SIG-M5 (cell line): ENCODE measurements at places on chromosomes 12 and 14.

- DNase-seq: no peak
Measured at GRCh38 chr12:69834147-69834546, 9.1 kb downstream of the MYRFL start.

DNA sequence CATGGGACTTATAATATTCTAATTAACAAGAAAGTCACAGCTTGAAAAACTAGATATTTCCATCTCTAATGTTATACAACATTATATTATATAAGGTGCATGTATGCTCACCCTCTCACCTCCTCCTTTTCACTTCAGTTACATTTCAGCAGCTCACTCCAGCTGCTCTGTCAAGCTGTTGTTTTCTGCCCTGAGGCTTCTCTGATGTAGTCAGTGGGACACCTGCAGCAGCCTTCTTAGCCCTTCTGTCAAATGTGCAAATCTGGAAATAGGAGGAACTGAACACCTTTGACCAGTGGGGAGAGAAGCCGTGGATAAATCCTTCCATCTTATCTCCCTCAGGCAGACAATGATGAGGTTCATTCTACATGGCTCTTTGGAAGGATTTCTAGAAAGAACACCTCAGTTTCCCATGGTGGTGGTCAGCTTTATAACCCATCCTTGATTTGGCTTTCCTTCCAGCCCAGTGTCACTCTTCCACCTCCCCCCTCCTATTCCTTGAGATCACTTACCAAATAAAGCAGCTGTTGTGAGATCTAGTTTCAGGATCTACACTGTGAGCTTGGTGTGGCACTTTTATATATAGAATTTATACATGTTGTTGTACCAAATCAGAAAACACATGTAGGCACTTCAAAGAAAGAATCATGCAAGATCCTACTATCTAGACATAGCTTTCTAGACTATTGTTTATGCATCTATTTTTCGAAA is 79.6 kb upstream of the STK38L start:
- DNase-seq: no peak

- DNase-seq: no peak
Measured at GRCh38 chr14:98120831-98121464, 1151.0 kb downstream of the BCL11B start.

DNA sequence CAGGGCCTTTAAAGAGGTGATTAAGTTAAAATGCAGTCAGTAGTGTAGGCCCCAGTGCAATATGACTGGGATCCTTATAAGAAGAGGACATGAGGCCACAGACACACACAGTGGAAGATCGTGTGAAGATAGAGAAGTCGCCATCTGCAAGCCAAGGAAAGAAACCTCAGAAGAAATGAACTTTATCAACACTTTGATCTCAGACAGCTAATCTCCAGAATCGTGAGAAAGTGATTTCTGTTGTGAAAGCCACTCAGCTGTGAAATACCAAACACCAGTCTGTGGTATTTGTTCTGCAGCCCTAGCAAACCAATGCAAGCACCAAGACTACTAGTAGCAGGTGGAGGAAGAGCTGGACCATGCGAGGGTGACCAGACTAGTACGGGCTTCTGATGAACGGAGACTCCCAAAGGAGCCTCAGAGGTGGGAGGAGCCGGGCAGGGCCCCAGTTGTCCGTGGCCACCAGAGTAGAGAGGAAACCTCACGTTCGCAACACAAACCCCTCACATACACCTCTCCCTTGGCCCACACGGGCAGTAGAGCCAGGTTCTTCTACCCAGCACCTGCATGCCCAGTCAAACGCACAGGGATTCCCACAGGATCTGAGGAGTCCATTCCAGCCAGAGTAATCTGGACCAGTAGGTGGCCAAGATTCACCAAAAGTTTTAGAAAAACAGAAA is 243.0 kb downstream of the TTC8 start:
- no peak for DNase-seq

GRCh38 chr14:80587096-80587724 is 354.3 kb downstream of the CEP128 start:
- DNase-seq: no peak

DNA sequence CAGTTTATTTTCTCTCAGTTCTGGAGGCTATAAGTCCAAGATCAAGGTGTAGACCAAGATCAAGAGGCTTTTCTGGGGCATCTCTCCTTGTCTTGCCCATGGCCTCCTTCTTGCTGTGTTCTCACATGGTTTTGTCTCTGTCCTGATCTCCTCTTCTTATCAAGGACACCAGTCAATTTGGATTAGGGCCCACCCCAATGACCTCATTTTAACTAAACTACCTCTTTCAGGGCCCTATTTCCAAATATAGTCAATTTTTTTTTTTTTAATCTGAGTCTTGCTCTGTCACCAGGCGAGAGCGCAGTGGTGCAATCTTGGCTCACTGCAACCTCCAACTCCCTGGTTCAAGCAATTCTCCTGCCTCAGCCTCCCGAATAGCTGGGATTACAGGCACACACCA is 50.8 kb downstream of the TSHR start:
- DNase-seq: no peak

GRCh38 chr12:89966495-89967240 is 258.0 kb upstream of the ATP2B1 start:
- DNase-seq: no peak

DNA sequence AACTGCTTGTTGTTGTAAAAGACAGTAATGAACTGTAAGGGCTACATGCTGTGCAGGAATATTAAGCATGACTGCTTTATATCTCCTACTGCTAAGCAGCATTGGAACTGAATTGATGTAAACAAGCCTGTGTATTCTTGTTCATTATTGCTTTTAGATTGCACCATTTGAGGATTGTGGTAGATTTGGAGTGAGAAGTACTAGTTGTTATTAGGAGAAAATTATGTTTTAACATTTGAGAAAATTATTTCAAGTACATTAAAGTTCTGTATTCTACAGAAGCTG is 212.7 kb downstream of the ERC1 start:
- DNase-seq: no peak

DNA sequence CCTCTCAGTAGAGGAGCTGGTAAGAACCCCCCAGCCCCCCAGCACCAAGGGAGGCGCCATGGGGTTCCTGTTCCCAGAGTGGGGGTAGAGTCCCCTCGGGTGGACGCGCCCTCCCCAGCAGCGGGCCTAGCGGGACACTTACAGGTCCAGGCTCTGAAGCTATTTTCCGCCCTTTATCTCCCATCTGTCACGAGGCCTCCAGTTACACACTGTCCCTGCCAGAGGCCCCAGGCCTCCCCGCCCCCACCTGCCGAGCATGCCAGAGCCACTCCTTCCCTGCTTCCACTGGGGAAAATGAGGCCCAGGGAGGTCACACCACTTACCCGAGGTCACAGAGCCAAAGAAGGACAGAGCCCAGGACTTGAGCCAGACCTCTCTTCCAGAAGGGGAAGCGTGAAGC is 3.1 kb downstream of the C14orf180 start:
- no peak for DNase-seq

DNA sequence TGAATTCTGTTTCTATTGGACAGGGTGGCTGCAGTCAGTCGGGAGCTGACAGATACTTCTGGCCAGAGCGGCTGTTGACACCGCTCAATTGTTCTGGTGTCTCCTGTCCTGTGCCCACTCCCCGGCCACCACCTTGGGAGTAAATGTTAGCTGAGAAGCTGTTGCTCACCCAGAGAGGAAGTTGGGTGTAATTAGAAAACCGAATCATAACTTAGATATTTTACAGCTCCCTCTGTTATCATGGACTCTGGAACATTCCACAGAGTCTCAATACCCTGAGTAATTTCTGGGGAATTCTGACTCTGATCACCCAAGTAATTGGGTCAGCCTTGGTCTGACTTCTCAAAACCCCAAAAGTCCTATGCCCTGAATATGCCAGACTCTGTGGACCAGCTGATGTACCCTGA is 58.3 kb upstream of the RFLNA start:
- DNase-seq: no peak

DNA sequence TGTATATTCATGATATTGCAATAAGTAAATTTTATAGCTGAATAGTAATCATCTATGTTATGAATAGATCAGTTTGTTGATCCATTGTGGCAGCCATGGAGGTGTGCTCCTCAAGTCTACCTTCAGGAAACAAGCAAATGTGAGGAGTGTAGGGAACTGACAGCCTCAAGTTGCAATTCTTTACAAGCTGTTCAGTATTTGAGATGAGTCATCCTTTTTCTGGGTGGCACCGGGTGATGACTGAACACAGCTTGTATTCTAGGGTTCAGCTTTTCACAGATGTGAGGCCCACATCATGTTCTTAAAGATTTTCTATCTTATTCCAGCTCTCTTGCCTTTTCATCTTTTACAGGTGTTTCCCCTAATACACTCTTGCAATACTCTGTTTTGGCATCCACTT is 452.4 kb downstream of the KCNH5 start:
- no peak for DNase-seq

DNA sequence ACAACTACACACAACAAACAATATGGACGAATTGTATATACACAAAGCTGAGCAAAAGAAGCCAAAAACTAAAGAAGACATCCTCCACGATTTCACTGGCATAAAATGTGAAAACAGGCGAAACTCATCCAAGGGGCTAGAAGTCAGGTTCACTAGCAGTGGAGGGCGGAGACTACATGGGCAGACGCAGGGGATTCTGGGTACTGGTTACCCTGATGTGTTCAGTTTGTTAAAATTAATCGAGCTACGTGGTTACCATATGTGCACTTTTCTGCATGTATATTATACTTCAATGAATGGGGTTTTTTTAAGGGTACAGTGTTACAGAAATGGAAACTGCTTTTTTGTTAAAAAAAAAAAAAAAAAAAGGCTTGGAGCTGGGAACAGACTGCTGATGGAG is 12.3 kb downstream of the KDM2B start:
- no peak for DNase-seq

- DNase-seq: no peak
Measured at GRCh38 chr14:51652168-51653078, 713 bp downstream of the FRMD6 start.

DNA sequence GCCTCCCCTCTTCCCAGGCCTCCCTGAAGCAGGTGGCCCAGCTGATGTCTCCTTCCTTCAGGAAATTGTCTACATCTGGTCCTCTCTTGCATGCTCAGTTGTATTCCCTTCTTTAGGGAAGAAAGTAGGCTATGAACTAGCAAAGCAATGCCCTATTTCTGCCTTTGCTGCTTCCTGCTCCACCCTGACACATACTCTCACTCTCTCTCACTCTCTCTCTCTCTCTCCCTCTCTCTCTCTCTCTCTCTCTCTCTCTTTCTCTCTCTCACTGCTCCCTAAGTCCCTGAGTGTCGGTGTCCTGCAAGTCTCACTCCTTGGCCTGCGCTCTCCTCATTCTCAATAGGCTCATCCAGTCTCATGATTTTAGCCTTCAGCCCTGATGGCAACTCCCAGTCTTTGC is 19.4 kb upstream of the PARP11 start:
- DNase-seq: no peak

DNA sequence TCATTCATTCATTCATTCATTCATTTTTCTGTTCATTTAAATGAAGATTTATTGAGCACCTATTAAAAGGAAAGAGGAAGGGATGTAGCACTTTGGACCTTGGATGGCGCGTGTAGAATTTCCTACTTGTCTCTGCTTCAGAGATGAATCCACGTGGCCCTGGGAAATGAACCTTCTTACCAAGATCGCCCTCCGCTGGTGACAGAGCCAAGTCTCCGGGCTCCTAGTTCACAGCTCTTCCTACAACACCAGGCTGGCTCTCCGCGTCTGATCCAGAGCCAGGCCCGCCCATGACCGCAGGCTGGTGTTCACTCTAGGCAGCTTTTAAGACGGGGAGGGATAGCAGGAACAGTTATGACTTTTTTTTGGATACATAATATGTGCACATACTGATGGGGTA is 70.9 kb upstream of the PIWIL1 start:
- DNase-seq: no peak

DNA sequence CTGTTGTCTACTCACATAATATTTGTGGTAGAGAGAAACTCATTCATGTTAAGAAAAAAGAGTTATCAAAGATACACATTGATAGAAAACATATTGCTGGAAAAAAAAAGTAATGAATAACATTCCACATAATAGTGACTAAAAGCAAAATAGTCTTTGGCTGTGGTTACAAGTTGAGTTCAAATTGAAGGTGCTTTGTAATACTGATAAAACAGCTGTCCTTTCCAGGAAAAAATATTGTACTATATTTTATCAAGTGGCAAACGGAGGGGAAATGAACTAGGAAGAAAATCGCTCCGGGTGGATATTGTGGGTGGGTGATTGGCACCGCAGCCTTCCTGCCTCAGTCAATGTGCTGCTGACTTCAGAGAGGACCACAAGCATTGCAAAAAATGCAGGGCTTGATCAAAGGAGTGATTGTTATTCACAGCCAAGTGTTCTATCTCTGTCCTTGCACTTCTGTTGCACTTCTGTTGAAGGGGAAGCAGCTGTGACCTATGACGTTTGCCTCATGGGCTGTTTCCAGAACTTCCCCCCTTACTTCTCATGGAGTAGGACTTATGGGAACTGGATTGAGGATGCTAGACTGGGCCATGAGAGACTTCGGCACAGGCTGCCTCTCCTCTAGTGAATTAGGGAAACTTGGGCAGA is 114.4 kb downstream of the VRK1 start:
- no peak for DNase-seq

GRCh38 chr14:85531141-85531586 is 1.2 kb downstream of the FLRT2 start:
- DNase-seq: no peak

DNA sequence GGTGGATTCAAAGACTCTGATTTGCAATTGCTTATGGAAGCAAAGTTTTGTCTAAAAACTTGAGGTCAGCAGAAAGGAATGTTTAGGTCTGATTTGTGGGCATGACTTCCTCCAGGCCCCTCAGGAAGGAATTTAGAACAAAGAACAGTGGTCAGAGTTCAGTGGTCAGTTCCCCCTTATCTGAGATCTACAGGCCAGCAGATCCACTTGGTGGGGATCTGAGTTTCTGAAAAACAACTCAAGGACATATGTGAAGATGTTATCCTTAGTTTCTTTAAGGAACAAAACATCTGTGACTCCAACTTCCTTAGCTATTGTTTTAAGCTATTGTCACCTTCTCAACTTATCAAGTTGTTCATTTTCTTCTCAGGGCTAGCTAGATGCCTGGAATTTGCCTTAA is 28.0 kb upstream of the NAA30 start:
- no peak for DNase-seq

DNA sequence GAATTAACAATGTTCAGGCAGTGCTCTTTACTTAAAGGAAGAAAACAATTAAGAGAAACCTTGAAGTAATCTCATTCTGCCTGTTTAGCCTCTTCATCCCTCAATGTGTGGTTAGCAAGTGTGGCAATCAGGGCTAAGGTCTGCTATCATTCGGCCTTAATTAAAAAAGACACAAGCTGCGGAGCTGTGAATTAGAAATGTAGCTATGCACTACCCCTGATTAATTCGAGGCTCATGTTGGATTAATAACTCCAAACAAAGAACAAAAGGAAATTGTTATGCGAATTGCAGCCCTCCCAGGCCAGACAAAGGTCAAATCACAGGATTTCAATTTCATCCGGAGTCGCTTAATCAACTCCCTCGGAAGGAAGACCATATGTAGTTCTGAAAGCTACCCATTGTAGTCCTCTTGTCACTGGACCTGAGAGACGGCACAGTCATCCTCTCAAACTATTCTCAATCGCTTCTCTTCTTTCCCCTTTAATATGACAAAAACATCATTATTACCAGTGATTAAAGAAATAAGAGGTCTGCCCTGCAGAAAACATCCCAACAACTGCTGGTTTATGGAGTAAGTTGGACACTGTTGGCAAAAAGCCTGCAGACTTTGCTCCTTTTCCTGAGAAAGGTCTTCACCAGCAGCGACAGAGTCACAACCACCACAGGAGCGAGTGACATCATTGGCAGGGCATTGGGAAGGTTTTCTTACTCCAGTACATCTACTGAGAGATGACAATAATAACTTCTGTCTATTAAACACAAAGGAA is 71.1 kb upstream of the SOX5 start:
- DNase-seq: no peak
